Cortex of kidney (tissue), 1 donor: ENCODE measurements at places on chromosomes 5 and 9.

GRCh38 chr5:7348168-7348854, 47.6 kb upstream of the ADCY2 start:
- no peak for DNase-seq

DNA sequence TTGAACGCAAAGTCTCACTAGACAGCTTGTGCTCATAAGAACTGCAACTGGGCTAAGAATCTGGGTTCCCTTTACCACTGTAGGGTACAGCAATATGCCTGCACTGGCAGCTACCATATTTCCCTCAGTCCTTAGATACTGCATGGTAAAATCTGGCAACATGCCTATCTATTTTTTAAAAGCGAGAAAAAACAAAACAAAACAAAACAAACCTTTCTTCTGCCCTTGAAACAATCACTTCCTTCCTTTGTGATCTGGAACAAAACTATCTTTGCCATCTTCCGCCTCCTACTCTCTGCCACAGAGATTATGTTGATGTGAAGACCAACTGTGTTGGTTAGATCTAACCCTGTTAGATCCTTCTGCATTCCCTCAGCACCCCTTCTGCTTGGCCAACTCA, 242.9 kb downstream of the EBF1 start:
- no peak for DNase-seq

DNA sequence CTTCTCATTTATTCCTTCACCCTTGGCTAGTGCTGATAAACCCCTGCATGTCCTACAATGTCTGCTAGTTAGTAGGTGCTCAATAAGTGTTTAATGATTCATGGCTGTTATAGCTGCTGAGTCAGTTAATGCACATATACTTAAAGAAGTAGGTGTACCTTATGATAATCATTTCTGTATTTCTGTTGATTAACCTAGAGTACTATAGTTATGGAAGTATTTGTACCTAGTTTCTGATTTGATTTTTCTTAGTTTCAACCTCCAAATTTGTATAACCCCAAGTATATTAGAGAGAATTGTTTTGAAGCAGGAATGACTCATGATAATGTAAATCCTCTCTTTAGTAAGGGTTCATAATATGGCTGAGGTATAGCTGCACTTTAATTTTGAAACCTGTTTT, 8.9 kb downstream of the SMAD5 start:
- DNase-seq: no peak

DNA sequence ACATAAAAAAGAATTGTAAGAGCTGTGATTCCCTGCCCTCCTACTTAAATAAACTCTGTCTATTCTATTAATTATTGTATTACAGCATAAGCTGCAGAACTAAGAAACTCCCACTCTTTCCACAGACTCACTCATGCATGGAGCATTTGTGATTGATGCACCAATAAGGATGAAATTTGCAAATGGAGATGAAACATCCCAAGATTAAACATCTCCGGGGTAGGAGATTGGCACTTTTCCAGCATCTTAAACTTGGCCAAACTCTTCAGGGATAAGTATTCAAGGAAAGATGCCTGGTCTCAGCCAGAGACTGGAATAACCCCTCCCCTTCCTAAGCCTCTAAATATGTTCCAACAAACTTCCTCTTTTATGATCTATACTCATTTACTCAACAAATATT, 472.0 kb downstream of the ACTL7B start:
- no peak for DNase-seq

GRCh38 chr9:131403493-131403773, 9.5 kb downstream of the PRRC2B start:
- no peak for DNase-seq

GRCh38 chr5:113601423-113601822, 87.9 kb downstream of the YTHDC2 start:
- DNase-seq: no peak

DNA sequence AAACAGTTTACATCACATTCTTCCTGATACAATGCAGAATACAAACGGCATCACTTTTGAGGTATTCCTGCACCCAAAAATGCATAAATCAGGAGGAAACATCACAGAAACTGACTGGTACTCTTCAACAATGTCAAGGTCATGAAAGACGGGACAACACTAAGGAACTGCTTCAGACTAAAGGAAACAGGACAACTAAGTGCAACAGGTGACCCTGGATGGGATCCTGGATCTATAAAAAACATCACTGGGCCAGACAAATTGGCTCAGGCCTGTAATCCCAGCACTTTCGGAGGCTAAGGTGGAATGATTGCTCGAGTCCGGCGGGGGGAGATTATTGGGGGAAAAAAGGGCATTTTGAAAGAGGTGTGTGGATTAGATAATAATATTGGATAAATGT, 22.6 kb downstream of the BTNL9 start:
- DNase-seq: no peak

DNA sequence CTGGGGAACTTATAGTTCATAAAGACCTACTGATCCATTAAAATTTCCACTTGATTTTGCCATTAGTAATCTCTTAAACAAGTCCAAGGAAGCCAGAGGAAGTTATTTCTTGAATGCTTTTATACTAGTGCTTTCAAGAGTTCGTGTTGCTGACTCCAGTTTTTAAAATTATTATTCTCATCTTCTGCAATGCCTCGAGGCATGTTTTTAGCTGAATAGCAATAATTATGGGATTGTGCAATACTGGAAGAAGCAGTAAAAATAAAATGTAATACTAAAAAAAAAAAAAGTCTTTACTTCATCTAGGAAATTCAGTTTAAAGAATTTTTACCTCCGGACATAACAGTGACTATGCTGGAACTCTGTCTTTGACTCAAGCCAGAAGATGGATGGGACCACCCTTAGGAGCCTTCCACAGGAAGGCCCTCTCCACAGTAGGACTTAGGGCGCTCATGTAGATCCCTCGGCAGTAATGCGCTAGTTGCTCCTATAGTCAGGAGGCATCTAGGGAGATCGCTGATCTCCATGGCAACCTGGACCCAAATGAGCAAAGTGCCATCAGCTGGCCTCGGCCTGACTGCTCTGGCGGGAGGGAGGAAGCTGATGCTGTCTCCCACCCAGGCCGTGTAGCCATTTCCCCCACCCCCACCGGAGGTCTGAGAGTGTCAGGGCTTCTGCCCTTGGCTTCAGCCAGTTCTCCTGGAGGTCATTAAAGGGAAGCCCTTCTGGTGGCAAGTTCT, 56.7 kb downstream of the DAPK1 start:
- no peak for DNase-seq

DNA sequence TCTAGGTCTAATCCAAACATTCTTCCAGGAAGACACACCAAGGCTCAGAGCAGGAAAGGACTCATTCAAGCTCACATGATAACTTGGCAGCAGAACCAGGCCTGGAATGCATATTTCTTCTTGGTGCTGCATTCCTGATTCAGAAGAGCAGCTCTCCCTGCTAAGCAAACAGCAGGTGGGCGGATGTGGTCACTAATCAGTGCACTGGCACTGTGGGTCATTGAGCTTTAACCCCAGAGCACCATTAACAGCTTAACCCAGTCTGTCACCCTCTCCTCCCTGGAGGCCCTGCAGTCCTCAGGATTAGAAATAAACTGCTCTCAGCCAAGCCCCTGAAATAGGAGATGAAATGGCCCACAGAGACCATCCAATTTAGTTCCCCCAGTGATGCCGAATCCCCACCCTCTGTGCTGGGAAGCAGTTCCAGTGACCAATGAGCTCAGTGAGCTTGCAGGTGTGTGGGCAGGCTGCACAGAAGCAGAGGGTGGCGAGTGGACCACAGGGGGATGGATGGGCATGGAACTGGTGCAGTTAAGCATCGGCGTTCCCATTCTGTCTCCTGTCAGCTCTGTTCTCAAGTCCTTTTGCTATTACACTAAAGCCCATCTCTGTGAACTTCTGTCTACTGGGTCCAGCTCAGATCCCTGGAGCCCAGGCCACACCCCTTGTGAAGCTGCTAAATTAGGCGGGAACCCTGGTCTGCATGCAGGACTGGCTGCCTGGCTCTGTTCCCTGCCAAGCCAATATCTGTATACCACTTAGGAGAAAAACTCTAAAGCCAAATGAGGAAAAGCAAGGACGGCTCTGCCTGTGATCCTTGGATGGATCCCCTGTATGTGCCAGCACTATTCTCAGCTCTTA, 16.6 kb upstream of the MEGF9 start:
- DNase-seq: no peak

GRCh38 chr5:78500028-78500427, 139.6 kb downstream of the SCAMP1 start:
- no peak for DNase-seq

- DNase-seq: no peak
Measured at GRCh38 chr5:54387659-54388232, 67.8 kb upstream of the HSPB3 start.

- no peak for DNase-seq
Measured at GRCh38 chr5:152542741-152543140, 137.7 kb upstream of the NMUR2 start.

DNA sequence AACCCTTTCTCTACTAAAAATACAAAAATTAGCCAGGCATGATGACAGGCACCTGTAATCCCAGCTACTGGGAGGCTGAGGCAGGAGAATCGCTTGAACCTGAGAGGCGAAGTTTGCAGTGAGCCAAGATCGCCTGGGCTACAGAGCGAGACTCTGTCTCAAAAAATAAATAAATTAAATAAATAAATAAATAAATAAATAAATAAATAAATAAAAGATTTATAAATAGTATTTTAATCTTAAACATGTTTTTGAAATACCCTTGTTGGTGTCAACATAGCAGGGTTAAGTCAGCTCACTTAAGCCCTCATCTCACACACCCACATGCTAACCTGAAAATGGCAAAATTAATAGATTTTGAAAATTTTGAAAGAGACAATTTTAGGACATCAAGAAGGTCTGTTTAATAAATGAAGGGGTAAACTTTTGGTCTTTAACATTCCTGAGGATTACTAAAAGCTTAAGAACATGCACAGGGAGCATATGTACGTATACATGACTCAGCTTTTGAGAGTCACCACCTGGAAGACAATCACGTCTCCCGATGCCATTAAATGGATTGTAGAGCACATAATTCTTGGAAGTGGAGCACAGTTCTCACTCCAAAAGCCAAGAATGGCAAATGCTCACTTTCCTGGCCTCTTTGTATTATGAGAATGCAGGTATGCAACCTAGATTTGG, 202.5 kb downstream of the GDNF start:
- no peak for DNase-seq

GRCh38 chr9:72228282-72228681, 79.0 kb downstream of the GDA start:
- no peak for DNase-seq

- no peak for DNase-seq
Measured at GRCh38 chr9:98807070-98807813, at the start of gene GALNT12. Gene GALNT12, plus strand, starts transcription at chr9:98807670. Its CDS starts 29 bp downstream, at chr9:98807699.

DNA sequence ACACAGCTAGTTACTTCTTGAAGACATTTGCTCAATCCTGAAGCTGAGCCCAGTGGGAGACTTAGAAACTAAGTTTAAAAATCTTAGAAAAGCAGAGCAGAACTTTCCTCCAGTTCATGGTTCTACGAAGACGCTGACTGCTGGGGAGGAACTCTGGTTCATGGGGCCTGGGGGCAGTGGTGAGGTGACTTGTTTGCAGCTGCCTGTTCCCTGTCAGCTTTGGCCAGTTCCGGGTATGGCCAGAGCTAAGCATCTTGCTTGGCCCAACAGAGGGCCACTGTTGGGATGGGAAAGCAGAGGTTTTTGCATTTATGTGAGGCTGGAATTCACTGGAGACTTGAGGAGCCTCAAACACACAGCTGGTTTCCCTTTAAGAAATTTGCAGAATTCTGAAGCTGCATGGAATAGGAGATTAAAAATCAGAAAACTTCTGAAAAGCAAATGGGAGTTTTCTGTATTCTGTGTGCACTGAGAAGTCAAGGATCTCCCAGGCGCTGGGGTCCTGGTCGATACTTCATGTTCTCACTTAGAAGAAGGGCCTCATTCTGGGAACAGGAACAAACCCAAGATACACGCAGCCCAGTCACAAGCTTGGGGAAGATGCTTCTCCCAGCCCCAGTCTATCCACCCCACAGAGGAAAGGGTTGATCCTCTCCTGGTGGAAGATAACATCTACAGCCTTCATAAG, 10.6 kb upstream of the HMHB1 start:
- no peak for DNase-seq

GRCh38 chr9:103444176-103444575, 449.0 kb downstream of the CYLC2 start:
- no peak for DNase-seq

GRCh38 chr9:87677776-87678587, 47.9 kb upstream of the CTSL start:
- DNase-seq: no peak

- DNase-seq: no peak
Measured at GRCh38 chr5:59020611-59021285, 437.9 kb downstream of the RAB3C start.

GRCh38 chr9:129834489-129835127, 467 bp downstream of the C9orf78 start:
- DNase-seq: no peak

- no peak for DNase-seq
Measured at GRCh38 chr9:116653348-116654058, 33.6 kb upstream of the TRIM32 start.

DNA sequence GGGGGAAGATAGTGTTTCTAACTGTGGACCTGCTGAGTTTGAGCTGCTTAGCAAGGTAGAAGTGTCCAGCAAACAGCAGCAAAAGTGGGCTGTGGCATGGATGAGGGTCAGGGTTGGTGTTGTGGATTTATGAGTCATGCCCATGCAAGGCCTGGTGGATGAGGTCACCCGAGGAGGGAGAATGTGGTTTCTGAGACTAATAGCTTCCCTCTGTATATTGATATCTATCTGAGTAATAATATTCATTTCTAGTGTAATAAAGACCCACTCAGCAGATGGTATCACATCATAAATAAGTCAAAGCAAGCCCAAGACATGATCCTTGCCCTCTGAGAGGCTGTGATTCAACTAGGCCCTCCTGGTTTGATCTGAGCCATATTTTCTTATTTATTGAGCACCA, 597.8 kb upstream of the CLINT1 start:
- DNase-seq: no peak

DNA sequence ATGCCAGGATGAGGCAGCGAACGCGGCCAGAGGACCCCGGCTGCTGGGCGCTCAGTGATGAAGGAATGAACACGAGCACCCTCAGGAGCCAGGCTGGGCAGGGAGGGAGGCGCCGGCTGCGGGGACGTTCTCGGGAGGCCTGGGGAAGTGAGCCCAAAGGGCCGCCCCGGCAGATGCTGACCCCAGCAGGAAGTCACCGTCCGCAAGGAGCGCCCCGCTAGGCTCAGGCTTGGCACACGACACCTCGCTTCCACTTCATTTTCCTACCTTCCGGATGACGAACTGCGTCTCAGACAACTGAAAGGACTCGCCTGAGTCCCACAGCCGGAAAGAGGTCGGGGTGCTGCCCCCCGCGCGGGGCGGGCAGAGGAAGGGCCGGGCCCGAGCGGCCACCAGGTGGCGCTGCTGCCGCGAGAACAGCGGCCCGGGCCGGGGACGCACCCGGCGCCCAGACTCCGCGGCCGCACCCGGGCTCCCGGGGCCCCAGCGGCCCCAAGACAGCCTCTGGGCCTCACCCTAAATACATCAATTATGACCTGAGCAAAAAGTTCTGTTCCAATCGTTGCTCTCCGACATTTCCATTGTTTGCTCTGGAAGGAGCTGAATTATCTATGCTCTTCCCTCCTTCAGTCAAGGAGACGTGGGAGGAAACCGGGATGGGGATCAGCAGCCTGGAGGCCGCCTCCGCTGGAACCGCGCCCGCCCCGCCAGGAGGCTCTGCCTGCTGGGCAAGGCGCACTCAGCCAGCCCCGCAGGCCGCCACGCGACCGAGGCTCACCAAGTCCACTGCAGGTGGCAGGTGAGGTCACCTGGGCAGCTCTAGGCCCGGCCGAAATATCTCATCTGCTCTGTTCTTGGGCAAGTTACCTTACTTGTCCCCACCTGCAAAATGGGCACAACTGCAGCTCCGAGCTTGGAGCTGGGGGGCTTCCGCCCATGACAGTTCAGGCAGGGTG, 107.0 kb downstream of the ZNF354C start:
- DNase-seq: no peak
